ENCODE measurements at places on chromosomes 6 and 20. TPM values are rescaled to one million over a fixed set of nuclear protein-coding genes. Genes with fewer than 3 reads are reported as not detected.

Gene CHRNA4
- total RNA-seq: not detected

Gene WFDC12
- total RNA-seq: not detected

Gene CRIP3
- 0.89 TPM for total RNA-seq

Gene PSORS1C2
- not detected for total RNA-seq

Gene E2F1
- total RNA-seq: 25.3 TPM

Gene OPRM1
- total RNA-seq: not detected

Gene PRRT1
- 1.9 TPM for total RNA-seq

Gene EIF2S2
- total RNA-seq: 118 TPM

Gene RAD21L1
- total RNA-seq: 1.3 TPM

Gene PRRC2A
- total RNA-seq: 332 TPM

Gene SPAG4
- total RNA-seq: 9.6 TPM

Gene ABHD16B
- not detected for total RNA-seq

Gene KCNK5
- 45.8 TPM for total RNA-seq

Gene SAMD3
- 0.29 TPM for total RNA-seq

Gene TMEM30A
- total RNA-seq: 27.4 TPM

Gene SMOC2
- 1.7 TPM for total RNA-seq

Gene SLC39A7
- total RNA-seq: 133 TPM

Gene NEURL2
- 1.9 TPM for total RNA-seq

Gene UBD
- total RNA-seq: not detected

Gene APOBEC2
- not detected for total RNA-seq

Gene HSP90AB1
- total RNA-seq: 2,162 TPM

Gene COL9A1
- 0.13 TPM for total RNA-seq

Gene POPDC3
- 4.0 TPM for total RNA-seq

Gene MLN
- total RNA-seq: not detected

Gene EYS
- total RNA-seq: 0.13 TPM
